Sigmoid colon (tissue), 7 donors: ENCODE measurements at places on chromosomes 12 and 14. TPM values are rescaled to one million over a fixed set of nuclear protein-coding genes. Genes with fewer than 3 reads are reported as not detected.

The PSMD9 gene
- 91.4 TPM for total RNA-seq

DNA sequence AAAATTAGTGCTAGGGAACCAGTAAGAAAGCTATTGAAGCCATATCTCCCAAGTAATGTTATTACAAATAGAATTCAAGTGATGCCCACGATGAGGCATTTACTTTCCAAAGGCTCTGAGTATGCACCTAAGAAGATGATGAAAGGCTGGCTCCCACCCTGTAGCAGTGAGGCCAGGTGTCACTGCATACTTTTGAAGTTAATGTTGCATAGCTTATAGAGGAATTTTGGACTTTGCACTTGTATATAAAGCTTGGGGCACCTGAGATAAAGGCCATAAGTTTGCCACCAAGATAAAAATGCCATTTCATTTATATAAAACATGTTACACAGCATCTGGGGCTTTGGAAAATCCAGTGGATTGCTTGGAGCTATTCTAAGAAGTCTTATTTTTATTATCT is 96.2 kb downstream of the PTPRB start:
- no peak for DNase-seq

DNA sequence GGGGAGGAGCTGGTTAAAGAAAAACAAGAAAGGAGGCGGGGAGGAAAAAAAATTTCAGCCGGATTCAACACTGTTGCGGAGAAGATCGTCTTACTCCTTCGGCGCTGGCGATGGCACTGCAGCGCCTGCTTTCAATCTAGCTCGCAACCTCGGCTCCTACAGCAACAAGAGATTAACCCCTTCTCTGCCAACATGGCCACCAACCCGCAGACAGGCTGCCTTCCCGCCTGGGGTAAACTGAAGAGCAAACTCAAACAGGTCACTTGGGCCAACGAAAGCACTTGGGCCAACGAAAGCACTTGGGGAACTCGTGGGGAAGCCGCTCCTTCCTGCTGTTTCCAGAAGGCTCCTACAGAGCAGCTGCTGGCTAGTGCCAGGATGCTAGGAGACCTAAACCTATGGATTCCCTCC is 73.7 kb downstream of the CIT start:
- DNase-seq = no peak

The RPGRIP1 gene
- 0.27 TPM for total RNA-seq

GRCh38 chr12:51549637-51550036 is 41.4 kb upstream of the SCN8A start:
- DNase-seq = no peak

DNA sequence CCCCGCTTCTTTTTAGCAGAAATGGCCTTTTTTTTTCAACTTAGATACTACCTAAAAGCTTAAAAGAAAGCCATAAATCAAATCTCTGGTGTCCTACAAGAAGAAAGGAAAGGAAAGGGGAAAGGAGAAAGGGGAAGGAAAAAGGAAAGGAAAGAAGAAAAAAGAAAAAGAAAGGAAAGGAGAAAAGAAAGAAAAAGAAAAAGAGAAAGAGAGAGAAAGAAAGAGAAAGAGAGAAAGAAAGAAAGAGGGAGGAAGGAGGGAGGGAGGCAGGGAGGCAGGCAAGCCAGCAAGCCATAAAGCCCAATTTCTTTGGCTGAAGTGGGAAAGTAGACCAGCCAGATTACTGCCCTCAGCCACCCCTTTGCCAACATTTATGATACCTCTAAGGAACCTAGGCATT is 32.5 kb upstream of the SLC6A13 start:
- DNase-seq = no peak

DNA sequence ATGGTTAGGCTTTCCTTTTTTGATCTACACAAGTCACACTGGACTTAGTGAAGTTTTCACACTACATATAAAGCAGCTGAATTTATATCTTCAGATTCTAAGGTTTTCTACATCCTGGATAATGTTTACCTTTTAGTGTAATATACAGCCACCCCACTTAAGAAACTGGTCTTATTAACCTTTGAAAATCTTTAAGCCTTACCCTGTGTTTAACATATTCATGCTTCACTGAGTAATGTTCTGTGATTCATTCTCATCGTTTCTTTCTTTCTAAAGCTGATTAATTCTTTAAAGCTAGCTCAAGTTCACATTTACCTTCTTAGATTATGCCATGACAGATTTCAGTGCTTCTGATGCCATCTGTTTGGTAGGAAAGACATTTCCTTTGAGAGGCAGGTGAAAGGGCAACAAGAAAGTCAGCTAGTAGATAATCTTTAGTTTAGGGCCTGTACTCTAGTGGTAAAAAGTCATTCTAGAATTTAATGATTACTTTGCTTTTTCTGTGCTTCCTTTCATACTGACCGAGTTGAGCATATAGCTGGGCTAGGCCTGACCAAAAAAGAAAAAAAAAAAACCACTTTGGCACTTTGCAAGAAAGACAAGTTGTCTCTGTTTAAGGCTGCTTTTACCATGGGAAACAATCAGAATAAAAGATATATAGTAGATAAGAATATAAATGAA is 690.9 kb upstream of the FBXO33 start:
- DNase-seq = no peak

- DNase-seq = no peak
Observed at GRCh38 chr14:83153081-83153480, 1619.4 kb upstream of the SEL1L start.

The CCDC196 gene
- total RNA-seq = not detected

- no peak for DNase-seq
Observed at GRCh38 chr14:84546236-84546635, 983.7 kb upstream of the FLRT2 start.

DNA sequence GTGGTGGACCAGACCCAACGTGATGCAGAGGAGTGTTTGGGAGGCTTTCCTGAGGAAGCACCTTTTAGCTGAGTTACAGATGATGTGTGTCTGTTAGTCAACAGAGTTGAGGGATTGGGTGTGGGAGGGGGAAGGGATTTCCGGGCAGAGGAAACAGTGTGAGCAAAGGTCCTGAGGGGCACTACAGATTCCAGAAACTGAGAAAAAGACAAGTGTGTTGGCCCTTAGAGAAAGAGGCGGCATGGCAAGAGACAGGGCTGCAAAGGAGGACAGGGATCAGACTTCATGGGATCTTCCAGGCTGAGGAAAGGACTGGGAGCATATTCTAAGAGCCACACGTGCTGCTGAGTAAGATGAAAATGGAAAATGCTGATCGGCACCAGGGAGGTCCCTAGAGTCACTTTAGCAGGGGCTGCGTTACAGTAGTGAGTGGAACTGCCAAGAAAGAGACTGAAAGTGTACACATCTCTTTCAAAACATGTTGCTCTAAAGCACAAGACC is 9.4 kb upstream of the RPS6KL1 start:
- no peak for DNase-seq

- DNase-seq = no peak
Observed at GRCh38 chr12:32312049-32312670, 87.2 kb upstream of the FGD4 start.

- DNase-seq = no peak
Observed at GRCh38 chr12:112183141-112184021, 58.0 kb downstream of the TRAFD1 start.

The SMIM41 gene
- total RNA-seq = 1.2 TPM

The RAB15 gene
- total RNA-seq = 1.8 TPM

GRCh38 chr12:28574746-28575592 is 384.7 kb downstream of the CCDC91 start:
- no peak for DNase-seq

- no peak for DNase-seq
Observed at GRCh38 chr14:79820866-79821535, 390.3 kb downstream of the DIO2 start.

The SPTB gene
- 2.9 TPM for total RNA-seq

- DNase-seq = no peak
Observed at GRCh38 chr12:79997096-79997791, 62.3 kb upstream of the PPP1R12A start.

The KRT74 gene
- not detected for total RNA-seq

The GDF3 gene
- total RNA-seq = not detected

- no peak for DNase-seq
Observed at GRCh38 chr12:69929125-69929524, 104.1 kb downstream of the MYRFL start.

The PYM1 gene
- 28.8 TPM for total RNA-seq

- peak; percentile 93 for DNase-seq
Observed at GRCh38 chr14:52131640-52132320, 62.9 kb upstream of the NID2 start.

The ACOT6 gene
- total RNA-seq = not detected
